ENCODE measurements at places on chromosomes 2 and 18. TPM values are rescaled to one million over a fixed set of nuclear protein-coding genes. Genes with fewer than 3 reads are reported as not detected.
A peak's percentile ranks its signal among the peaks of the same experiment; 100 is the strongest.

GRCh38 chr18:60596928-60597327 lies 224.4 kb upstream of the MC4R start:
- DNase-seq: no peak

- DNase-seq: no peak
These were observed 1046.0 kb upstream of the TMEFF2 start for GRCh38 chr2:193240752-193241151.

GRCh38 chr2:15665943-15666460 lies 74.3 kb downstream of the DDX1 start:
- no peak for DNase-seq

DNA sequence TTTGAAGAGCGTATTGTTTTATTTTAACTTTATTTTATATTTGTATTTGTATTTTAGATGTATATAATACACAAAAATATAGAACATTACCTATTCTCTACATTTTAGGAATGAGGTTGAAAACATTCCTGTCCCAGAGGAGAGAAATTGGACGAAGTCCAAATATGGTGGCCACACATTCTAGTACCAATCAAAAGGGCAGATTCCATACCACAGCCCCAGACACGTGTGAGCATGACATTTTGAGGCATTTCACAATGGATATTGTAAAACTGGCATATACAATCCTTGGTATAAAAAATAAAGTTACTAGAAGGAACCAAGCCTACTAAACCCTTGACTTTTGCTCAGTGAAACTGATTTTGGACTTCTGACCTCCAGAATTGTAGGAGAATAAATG lies 50.6 kb downstream of the C2orf76 start:
- no peak for DNase-seq

DNA sequence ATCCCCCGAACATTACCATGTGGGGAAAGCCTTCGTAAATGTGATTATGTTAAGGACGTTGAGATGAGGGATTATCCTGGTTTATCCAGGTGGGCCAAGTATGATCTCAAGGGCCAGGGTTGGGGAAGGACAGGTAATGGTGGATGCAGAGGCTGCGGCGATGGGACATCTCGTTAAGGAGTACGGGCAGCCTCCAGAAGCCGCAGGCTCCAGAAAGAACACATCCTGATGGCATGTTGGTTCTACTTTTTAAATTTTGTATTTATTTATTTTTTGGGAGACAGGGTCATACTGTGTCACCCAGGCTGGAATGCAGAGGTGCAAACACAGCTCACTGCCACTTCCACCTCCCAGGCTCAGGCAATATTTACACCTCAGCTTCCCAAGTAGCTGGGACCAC lies 86.2 kb upstream of the RAB6C start:
- no peak for DNase-seq

GRCh38 chr2:234308813-234309195 lies 188.1 kb downstream of the ARL4C start:
- no peak for DNase-seq

- peak; percentile 3 for DNase-seq
These were observed 257.3 kb upstream of the HNMT start for GRCh38 chr2:137706786-137707613.

The DLGAP1 gene
- 5.9 TPM for polyA plus RNA-seq

The C2orf15 gene
- 13.7 TPM for polyA plus RNA-seq
